ENCODE measurements at places on chromosomes 6 and 20.

GRCh38 chr6:114445846-114446245 is 103.0 kb upstream of the HS3ST5 start:
- DNase-seq, result no peak

DNA sequence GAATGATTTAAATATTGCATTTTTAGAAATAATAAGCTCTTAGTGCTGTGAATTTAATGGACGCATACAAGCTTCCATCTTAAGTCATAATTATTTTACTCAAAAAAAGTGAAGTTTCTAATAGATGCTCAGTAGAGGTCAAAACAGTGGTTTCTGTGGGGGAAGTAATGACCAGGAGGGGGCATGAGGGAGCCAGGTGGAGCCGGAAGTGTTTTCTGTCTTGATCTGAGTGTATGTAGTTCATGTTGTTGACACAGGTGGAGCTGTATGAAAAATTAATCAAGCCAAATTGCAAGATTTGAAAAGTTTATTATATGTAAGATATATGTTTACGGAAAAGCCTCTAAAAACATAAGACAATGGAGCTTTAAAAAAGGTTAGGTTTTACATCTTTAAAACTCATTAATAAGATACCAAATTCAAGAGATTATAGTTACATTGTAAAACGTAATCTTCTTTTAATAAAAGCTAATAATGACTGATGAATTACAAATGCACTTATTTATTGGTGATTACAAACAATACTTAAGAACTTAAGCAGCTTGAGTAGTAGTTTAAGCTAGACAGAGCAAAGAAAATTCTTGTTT is 68.0 kb downstream of the PLAGL1 start:
- peak; percentile 62 for DNase-seq

GRCh38 chr6:18126121-18126520 is 3.6 kb upstream of the NHLRC1 start:
- peak; percentile 14 for DNase-seq

DNA sequence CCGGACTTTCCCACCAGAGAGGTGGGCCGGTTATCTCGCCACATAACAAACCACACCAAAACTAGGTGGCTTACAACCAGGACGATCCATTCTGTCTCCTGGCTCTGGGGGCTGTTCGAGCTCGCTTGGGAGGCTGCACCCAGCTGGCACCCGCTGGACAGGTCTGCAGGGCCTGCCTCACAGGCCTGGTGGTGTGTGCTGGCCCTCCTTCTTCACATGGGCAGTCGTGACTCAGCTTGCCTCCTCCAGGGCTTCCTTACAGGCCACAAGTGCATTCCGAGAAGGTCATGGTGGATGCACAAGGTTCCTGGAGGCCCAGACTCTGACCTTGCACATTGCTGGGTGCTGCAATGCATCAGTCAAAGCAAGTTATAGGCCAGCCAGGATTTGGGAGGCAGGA is 34.2 kb downstream of the FOXF2 start:
- DNase-seq, result no peak

GRCh38 chr6:147103694-147104093 is 100.5 kb upstream of the STXBP5 start:
- no peak for DNase-seq

DNA sequence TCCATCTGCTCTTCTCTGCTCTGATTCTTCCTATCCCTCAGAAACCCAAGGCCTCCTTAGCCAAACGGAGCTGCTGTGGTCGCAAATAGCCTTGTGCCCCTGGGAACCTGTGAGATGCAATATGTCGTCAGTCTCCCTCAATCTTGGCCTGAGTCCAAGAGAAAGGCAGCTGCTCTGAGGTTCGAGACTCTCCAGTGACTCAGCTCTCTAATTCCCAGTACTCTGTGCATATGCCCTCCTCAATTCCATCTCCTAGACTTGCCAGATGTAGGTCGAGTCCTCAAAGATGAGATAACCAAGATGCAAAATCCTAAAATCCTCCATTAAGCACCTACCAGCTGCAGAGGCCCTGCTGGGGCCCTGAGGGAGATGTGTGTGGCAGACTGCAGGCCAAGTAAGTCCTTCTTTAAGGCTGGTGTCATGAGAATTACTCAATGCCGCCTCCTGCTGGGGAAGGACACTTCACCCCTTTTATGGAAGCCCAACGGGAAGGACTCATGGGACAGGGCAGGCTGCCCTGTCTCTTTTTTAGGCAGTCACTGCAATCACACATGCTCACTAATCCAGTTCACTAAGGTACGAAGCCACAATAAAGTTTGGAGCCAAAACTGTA is 28.5 kb downstream of the C6orf15 start:
- DNase-seq, result peak; percentile 72

DNA sequence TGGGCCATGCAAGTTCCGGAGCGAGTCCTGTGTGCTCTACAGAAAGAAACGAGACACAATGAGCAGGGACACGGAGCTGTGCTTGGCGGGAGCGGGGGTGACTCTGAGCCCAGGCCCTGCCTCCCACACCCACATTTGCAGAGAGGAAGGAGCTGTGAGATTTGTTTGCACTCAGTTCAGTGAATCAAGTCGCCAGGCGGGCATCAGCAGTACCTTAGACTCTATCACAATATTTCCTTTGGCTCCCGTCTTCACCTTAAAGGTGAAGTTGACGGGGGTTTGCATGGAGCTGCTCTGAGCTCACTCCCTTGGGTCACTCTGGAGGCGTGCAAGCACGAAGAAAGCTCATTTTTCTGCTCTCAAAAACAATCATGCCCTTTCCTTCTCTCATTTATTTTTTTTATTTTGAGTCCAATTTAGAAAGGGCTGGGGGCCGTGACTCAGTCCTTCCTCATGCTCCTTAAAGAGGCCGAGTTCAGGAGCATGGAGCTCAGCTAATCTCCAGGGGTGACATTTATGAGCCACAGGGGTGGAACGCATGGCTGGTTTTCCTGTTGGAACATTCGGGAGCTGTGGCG is 188.2 kb downstream of the NFATC2 start:
- no peak for DNase-seq

DNA sequence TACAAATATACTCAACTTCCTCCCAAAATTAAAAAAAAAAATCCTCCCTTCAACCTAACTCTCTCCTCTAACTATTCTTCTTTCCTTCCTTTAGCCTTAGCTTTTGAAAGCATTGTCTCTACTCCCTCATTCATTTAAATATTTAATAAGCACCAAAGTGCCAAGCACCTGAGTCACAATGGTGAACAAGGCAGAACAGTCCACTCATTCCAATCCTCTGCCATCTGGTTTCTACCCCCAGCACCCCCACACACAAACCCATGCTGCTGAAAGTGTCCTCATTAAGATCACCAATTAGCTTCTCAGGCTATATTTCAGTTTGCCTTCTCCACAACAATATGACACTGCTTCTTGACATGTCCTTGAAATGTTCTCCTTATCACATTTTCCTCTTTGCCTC is 76.3 kb downstream of the DTNBP1 start:
- no peak for DNase-seq

- no peak for DNase-seq
Observed at GRCh38 chr20:57654998-57655808, 35.0 kb upstream of the ZBP1 start.

DNA sequence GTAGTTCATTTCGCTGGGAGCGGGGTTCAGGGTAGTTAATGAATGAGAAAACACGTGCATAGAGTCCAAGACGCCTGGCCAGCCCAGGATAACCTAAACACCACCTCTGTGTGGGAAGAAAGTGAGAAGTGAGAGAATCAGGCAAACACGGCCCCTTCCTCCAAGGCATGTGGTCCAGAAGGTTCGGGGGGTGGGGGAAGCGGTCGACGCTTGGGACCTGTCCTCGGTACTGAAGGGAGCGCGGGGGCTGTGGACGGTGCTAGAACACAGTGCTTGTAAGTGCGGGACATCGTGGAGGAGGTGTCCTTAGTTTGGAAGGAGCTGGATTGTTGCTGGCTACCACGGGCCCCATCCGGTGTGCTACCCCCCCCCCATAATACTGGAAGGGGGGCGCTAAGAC is 1.7 kb upstream of the VSTM2L start:
- peak; percentile 33 for DNase-seq

- DNase-seq, result no peak
Observed at GRCh38 chr20:34881689-34882088, 5.3 kb downstream of the ACSS2 start.

- no peak for DNase-seq
Observed at GRCh38 chr20:25220810-25221591, 25.5 kb downstream of the ENTPD6 start.

DNA sequence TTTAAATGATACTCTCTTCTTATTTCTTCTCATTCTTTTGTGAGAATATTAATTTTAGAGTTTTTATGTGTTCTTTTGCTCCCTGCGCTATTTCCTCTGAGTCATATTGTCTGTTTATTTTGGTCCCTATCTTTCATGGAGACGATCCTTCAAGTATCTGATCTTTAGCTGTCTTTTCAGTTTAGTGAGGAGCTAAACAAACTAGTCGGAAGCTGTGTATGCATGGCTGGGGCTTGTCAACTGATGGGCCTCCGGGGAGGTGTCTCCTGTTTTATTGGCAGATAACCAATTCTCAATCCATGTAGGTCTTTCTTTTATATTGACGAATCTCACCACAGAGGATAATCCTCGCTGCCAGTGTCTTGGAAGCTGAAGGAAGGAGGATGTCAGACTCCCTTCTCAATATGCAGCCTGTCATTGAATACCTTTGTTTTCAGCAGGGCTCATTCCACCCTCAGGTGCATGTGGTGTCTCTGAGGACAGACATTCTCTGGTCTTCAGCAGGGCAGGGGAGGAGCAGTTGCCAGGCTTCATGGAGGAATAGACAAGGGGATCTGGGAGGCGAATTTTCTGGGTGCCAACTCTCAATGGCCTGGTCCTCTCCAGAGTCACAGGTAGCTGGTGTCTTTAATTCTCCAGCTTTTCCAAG is 64.9 kb downstream of the RNF182 start:
- no peak for DNase-seq

GRCh38 chr6:21187485-21187884 is 406.1 kb upstream of the SOX4 start:
- no peak for DNase-seq

DNA sequence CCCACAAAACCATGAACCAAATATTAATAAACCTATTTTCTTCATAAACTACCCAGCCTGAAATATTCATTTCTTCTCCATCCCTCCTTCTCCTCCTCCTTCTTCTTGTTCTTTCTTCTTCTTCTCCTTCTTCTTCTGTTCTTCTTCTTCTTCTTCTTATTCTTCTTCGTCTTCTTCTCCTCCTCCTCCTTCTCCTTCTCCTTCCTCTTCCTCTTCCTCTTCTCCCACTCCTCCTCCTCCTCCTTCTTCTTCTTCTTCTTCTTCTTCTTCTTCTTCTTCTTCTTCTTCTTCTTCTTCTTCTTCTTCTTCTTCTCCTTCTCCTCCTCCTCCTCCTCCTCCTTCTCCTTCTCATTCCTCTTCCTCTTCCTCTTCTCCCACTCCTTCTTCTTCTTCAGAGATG is 5.0 kb upstream of the TMEM74B start:
- no peak for DNase-seq

- peak; percentile 16 for DNase-seq
Observed at GRCh38 chr20:4401601-4402000, 320.1 kb upstream of the PRND start.

DNA sequence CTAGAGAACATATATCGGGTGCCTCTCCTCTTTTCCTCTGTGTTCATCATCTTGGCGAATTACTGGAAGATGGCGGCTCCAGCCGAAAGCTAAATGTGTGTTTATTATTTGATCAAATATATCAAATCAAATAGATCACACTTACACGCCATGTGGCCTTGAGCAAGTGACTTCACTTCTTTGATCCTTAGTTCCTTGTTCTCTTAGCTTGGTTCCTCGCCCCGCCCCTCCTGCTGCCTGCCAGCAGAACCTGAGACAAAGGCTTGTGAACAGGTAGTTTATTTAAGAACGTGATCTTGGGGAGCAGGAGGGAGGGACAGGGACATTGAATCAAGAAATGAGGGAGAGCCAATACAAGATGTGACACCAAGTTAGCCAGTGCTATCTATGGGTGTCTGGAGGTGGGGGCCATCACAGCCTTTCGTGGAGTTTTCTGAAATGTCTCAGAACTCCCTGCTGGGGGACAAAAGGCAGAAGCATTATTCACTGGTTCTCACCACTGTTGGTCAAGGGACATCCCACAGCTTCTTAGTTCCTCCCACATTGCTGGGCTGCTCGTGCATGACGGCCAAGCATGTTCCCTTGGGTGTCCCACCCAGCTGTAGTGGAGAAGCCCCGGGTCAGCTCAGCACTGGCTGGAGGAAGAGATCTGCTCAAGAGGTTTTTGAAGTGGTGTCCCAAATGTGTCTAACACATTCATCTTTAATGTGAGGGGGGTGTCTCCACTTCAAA is 44.9 kb upstream of the RNF24 start:
- DNase-seq, result no peak

DNA sequence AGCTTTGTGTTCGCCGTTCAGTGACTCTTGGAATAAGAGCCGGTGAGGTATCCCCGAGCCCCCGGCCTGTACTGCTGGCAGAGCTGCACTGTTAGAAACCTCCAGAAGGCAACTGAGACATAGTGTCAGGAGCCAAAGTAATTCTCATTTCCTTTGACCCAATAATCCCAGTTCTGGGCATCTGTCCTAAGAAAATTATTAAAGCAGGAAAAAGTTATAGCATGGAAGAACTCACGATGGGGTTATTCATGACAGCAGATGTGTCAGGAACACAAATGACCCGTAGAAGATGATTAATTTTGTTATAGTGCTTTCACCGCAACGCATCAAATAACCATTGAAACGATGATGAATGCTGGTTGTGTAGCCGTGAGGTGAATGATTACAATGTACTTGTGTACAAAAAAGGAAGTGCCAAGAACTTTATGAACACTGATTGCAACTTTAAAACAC is 20.3 kb downstream of the CYP21A2 start:
- no peak for DNase-seq

- DNase-seq, result no peak
Observed at GRCh38 chr6:30361661-30362060, 16.7 kb downstream of the RPP21 start.

GRCh38 chr20:33893314-33893713 is 82.2 kb downstream of the CHMP4B start:
- peak; percentile 43 for DNase-seq

DNA sequence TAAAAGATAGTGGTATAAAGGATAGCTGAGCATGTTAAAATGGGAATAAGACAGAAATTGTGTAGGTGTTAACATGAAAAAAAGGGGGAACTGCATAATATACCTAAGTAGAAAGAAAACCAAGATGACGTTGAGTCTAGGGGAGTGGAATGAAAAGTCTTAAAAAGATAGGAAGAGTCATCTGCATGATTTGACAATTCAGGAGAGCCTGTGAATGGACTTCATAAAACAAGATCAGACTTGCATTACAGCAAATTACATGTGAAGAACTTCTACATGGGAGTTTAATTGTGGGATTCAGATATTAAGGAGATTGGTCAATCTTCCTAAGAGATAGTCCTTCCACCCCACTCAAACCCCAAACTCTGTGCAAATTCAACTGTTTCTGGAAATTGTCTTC is 85.5 kb downstream of the WASF1 start:
- no peak for DNase-seq

DNA sequence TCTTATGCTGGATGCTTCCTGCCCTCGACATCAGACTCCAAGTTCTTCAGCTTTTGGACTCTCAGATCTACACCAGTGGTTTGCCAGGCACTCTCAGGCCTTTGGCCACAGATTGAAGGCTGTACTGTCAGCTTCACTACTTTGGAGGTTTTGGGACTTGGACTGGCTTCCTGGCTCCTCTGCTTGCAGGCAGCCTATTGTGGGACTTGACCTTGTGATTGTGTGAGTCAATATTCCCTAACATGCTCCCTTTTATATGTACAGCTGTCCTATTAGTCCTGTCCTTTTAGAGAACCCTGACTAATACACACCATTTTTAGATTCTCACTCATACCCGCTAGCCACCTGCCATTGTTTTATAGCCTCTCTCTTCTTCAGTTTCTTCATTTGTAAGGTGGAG is 382.1 kb upstream of the TSHZ2 start:
- no peak for DNase-seq

GRCh38 chr20:21707999-21708737 is 2.7 kb downstream of the PAX1 start:
- no peak for DNase-seq
